ENCODE measurements at places on chromosomes 7 and 10. TPM values are rescaled to one million over a fixed set of nuclear protein-coding genes. Genes with fewer than 3 reads are reported as not detected.

The MYH16 gene
- 2.1 TPM for polyA plus RNA-seq

The TEX47 gene
- polyA plus RNA-seq = 74.7 TPM

The ATP6V0E2 gene
- polyA plus RNA-seq = 14.0 TPM

The VTI1A gene
- 25.5 TPM for polyA plus RNA-seq

The SMNDC1 gene
- 33.2 TPM for polyA plus RNA-seq

The TRIM50 gene
- polyA plus RNA-seq = 10.8 TPM

All from testis (tissue), 5 donors.